ENCODE measurements at places on chromosomes 16 and 17.

DNA sequence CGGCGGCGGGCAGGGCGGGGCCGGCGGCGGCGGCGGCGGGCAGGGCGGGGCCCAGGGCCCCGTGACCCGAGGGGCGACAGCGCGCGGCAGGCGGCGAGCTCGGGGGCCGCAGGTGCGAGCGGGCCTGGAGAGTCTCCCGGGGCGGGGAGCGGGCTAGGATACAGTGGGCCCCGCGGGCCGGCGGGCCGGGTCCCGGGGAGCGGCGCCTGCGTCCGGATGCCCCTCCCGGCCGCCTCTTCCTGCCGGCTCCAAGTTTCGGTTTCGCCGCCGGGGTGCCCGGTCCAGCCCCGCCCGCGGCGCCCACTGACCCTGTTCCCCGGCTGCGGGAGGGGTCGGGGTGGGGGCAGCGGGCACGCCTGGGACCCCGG, at the start of gene RNF213:
Gene RNF213 (plus strand): TSS at position 62 of the 368 bp plus-strand sequence. CDS start 2,830 bp downstream, outside the sequence.
- DNase-seq, result peak; percentile 68

DNA sequence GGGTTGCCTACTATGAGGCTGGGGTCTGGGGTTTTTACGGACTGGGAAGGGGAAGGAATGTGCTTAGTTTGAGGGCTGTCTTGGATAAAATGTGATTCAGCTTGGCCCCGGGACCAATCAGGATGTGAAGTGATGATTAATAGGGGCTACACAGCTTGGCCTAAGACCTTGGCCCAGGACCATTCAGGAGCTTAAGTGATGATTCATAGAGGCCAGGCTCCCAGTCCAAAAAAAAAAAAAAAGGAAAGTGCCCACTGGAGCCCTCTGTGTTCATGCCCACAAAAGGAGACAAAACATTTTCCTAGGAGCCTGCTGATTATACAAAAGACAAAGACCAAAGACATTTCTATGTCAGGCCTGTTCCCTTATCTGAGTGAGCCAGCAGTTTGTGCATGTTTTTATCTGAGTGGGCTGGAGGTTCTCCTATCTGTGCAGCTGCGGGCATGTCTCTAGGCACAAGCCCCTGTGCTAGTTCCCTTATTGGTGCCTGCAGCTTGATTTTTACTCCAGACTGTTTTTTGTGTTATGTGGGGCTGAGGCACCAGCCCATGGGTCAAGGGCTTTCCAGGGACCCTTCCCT, 898.2 kb upstream of the GOT2 start:
- no peak for DNase-seq

GRCh38 chr16:87190288-87191230, 126.6 kb downstream of the C16orf95 start:
- DNase-seq, result no peak

GRCh38 chr16:85826686-85827247, 27.3 kb downstream of the COX4I1 start:
- no peak for DNase-seq

GRCh38 chr17:71757156-71757555, 363.7 kb upstream of the SOX9 start:
- no peak for DNase-seq

DNA sequence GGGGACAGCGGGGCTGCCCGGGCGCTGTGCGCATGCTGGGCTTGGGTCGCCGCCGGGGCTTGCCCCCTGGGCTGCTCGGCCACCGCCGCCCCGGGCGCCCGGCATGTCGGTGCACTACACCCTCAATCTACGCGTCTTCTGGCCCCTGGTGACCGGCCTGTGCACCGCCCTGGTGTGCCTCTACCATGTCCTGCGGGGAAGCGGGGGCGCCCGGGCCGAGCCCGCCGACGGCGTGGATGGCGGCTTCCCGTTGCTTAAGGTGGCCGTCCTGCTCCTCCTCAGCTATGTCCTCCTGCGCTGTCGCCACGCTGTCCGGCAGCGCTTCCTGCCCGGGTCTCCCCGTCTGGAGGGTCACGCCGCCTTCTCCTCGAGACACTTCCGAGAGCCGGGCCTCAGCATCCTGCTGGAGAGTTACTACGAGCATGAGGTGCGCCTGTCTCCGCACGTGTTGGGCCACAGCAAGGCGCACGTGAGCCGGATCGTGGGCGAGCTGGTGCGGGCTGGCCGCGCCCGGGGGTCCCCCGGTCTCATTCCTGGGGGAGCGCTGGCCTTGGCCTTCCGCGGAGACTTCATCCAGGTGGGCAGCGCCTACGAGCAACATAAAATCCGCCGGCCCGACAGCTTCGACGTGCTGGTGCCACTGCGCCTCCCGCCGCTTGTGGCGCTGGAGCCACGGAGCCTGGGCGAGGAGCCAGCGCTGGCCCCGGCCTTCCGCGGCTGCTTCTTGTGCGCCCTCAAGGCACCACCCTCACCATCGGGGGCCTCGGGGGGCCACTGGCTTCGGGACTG, 789 bp downstream of the ITPRIPL2 start:
- DNase-seq, result no peak

- DNase-seq, result no peak
Measured at GRCh38 chr17:12421646-12422306, 243.9 kb upstream of the MYOCD start.

GRCh38 chr17:58400826-58401225, 16.5 kb downstream of the RNF43 start:
- DNase-seq, result no peak

DNA sequence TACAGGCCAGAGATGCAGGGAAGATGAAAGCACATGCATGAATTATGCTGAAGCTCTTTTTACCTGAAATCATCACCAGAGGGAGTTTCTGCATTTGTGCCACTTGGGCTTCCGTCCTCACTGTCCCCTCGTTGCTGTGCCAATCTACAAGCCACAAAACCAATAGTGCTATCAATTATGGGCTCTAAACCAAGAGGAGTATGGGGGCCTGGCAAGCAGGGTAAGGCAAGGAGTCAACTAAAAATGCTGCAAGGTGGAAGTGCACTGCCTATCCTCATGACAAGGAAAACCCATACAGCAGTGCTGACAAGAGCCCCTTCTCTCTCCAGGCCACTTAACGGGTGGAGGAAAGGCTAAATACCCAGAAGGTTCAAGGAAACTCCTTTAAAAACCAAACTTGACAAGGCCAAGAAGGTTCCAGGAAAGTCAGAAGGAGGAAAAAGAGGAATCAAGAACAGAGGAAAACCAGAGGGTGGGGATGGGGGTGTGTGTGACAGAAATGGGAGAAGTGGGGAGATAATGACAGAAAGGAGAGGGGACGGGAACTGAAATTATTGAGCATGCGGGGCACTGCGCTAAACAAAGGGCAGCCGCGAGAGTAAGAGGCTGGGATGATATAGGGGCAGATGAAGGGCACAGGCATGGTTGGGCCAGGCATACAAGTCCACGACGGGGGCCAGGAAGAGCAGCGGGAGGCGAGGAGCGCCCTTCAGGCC, 674 bp downstream of the C17orf75 start:
- DNase-seq, result no peak

- no peak for DNase-seq
Measured at GRCh38 chr17:42289611-42290181, 1.4 kb downstream of the STAT5A start.

DNA sequence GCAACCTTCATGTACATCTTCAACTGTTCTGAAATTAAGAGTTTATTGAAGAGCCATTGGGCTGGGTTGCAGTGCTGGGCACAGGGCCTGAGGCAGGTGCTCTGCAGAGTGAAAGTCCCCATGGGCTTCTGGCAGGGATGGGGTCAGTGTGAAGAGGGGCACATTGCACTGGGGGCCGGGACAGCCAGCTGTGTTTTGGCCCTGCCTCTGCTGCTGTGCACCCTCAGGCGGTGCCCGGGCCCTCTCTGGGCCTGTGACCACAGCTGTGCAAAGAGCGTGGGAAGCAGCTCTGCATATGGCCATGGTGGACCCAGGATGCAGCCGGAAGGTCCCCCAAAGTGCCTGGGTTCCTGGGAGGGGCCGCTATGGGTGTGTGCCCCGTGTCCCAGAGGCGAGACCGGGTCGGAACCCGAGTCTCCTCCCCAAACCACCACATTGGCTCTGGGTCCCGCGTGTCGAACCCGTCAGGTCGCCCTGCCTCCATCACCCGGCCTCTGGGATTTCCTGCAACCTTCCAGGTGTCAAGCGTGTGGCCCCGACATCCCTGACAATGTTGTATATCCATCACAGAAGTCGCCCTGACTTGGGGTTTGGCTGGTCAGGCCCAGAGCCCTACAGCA, 38.2 kb upstream of the ZNF469 start:
- no peak for DNase-seq

DNA sequence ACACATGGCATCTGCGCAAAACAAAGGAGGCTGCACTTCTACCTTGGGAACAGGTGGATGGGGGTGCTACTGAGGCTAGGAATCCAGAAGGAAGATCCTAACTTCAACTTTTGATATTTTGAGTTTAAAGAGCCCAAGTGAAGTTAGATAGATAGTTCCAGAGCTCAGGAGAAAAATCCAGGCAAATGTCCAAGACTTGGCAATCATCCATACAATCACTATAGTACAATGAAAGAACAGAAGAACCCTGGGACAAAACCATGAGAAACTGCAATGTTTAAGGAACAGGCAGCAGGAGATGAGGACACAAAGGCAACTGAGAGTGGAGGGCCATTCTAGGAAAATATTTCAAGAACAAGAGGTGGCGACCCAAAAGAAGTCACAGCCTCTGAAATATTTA, 12.4 kb downstream of the CDYL2 start:
- no peak for DNase-seq

GRCh38 chr16:81715358-81716196, 63.5 kb upstream of the PLCG2 start:
- no peak for DNase-seq

GRCh38 chr16:13313351-13313750, 412.0 kb downstream of the SHISA9 start:
- DNase-seq, result no peak

DNA sequence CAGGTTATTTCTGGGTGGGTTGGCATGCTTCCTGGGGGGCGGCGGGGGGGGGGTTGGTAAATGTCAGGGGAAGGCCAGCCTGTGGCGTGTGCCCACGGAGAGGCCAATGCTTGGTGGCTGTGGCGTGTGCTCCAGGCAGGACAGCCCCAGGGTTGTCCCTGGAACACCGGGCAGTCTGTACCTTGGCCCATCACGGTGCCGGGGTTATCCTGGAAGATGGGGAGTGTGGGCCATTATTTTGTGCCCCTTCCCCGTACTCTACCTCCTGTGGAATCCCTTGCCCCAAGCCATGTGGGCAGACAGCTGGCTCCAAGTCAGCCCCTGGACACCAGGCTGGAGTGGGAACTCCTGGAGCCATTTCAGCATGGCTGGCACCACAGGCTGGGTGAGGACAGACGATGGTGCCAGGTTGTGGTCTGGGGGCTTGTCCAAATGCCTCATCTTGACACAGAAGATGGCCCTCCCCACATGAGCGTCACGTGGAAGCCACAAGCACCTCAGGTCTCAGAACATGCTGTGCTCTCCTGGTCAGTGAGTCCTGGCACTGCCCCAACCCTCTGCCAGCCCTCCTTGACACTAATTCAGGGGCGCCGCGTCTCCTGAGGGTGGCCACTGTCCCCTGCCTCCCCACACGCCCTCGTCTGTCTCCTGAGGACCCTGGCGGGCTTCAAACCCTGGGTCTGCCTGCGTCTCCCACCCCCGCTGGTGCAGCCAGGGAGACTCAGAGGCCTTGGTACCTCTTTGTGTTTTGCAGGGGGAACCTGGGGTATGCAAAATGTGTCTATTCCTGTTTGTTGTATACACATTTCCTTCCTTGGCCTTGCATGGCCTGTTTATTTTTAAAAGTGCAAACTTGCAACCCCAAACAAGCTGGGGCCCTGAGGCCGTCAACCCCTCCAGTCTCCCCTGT, 4.3 kb downstream of the SLC16A3 start:
- DNase-seq, result no peak

GRCh38 chr17:41511116-41511515, 5.7 kb upstream of the KRT13 start:
- DNase-seq, result no peak

DNA sequence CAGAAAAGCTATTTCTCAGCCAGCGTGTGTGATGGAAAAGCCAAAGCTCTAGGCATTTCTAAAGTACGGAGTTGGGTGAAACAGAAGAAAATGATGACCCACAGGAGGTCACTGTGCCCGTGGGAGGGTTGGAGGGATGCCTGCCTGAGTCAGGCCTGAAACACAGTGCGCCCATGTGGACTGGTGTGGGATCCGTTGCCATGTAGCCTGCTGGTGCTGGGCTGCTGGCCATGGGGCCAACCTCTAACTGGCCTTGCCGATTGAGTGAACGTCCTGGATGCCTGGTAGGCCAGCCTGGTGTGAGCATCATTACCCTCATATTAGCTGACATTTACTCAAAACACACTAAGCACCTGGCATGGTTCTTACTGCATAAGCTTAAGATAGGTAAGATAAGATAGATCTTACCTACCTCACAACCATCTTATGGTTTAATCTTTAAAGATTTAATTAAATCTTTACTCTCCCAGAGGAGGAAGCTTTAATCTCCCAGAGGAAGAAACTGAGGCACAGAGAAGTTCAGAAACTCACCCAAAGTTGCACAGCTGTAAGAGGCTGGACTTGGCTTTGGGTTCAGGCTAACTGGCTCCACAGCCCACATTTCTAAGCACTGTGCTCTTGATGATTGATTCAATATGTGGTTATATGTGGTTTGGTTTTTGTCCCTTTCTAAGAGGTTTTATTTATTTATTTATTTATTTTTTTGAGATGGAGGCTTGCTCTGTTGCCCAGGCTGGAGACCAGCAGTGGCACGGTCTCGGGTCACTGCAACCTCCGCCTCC, 15.7 kb downstream of the MGAT5B start:
- no peak for DNase-seq

DNA sequence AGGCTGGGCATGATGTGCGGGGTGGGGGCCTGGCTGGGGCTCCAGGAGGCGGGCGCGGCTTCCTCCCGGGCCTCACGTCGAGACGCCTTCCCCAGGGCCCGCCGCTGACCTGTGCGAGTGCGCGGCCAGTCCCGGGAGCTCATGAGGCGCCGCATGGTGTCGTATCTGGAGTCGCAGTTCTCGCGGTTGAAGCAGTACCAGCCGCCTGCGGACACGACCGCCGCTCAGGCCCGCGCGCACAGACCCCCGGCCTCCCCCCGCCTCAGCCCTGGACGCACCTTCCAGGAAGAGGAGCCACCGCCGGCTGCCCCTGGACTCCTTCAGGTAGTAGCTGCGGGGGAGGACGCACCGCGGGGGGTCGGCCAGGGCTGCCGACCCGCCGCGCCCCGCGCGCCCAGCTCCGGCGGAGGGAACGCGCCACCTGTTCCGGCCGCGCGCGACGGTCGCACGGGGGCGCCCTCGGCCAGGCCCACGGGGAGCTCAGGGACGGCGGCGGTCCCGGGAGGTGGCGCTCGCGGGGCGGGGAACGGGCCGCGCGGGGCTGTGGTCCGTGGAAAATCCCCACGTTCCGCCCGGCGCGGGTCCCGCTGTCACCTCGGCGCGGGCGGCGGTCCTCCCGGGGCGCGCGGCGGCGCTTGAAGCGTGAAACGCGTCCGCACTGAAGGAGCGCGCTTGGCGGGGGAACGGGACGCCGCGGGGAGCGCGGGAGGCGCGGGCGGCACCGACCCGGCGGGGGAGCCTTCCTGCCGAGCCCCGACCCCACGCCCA, 1.4 kb downstream of the NOTUM start:
- peak; percentile 66 for DNase-seq

- no peak for DNase-seq
Measured at GRCh38 chr17:48293319-48294019, 136.5 kb downstream of the SKAP1 start.

- DNase-seq, result no peak
Measured at GRCh38 chr17:43572368-43572980, 26.3 kb upstream of the ETV4 start.

- no peak for DNase-seq
Measured at GRCh38 chr17:68834328-68834836, 120.8 kb downstream of the ABCA8 start.

GRCh38 chr17:81703747-81704654, 834 bp downstream of the MRPL12 start:
- no peak for DNase-seq

- DNase-seq, result no peak
Measured at GRCh38 chr16:4876646-4877379, 29.5 kb downstream of the UBN1 start.

- DNase-seq, result no peak
Measured at GRCh38 chr16:88723911-88724310, 17.6 kb downstream of the CTU2 start.

Measured in H54 (cell line).